ENCODE measurements at places on chromosomes 3 and 15.

DNA sequence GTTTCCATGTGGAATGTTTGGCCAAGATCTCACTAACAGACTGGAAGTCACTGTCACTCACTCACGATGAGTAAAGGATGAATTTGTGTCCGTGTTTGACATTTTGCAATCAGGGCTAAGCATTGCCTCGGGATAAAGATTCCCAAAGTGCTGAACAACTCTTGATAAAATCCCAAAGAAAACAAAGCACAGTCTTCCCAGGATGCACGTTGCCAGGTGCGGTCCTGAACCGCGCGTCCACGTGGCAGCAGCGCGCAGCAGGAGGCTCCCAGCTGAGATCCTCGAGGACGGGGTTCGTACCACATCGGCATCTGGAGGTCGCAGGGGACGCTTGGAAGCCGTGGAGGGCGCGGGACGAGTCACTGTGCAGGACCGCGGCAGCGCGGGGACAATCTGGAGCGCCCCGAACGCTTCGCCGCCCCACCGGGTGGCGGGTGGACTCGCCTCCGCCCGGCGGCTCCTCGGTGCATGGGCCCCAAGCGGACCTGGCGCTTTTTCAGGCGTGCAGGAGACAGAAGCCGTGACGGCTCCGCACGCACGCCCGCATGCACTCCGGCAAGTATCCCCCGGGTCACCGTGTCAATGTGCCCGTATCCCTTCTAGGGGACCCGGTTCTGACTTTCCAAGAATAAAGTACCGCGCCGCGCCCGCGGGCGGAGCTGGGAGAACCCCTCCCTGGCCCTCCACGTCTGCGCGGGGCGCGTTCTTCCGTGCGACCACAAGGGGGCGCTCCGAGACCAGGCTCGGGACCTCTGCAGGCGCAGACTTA, 17.7 kb downstream of the CPN2 start:
- peak; percentile 91 for DNase-seq

DNA sequence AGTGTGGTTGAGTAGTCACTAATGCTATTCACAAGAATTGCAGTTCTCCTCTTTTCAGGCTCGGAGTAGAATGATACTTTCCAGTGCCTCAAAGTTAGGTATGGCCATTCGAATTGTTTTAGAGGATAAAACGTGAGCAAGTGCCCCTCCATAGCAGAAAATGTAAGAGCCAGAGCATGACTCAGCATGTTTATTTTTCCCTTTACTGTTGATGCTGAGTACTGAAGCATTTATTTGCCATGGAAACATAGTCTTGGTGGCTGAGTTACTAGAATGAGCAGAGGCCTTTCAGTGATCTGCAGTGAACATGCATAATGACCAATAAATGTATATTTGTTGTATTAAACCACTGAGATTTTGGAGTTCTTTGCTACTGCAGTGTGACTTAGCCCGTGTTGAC, 540.6 kb downstream of the NLGN1 start:
- DNase-seq: no peak

DNA sequence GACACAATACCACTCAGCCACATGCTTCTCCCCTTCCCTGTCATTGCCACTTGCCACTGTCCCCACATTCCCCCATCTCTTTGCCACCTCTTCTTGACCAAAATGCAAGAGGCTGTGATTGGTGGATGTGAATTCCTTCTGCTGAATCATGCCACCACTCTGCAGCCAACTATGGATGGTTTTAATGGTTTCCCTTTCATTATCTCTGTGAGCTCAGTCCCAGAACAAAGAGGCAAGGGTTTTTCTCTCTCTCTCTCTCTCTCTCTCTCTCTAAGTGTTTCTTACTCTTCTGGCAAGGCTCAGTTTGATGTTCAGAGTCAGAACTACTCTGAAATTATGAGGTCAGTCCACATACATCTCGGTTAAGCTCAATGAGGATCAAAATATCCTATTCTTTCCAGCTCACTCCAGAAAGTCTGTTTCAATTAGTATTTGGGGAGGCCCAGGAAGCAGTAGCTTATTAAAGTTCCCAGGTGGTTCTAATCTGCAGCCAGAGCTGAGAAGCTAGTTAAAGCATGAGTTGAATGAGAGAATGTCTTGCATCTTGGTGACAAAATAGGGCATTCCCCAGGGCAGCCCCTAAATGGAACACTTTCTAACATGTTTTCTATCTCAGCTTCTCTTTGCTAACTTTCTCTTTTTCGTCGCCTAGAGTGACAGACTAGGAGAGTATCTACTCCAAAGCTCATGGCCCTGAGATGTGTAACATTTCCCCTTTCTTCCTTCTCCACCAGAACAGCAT, 8.5 kb upstream of the ILDR1 start:
- DNase-seq: peak; percentile 84

- DNase-seq: no peak
Observed at GRCh38 chr15:68578980-68579935, at the start of gene CORO2B. TSS of gene CORO2B (plus strand) at chr15:68578993. CDS start at chr15:68579263, 270 bp downstream.

DNA sequence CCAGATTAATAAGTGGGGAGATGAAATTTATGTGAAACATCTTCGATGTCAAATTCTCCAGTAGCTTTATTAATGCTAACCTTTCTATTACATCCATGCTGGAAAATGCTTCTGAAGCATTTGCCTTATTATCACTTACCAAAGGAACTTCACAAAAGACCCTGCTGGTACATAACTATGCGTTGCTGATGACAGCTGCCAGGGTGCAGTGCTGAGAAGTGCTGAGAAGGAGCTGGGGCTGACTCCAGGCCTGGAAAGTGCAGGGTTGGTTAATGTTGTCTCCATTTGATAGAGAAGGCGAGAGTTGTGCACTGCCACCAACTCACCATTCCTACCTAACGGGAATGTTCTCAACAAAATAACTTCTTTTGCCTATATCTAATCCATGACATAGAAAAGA, 736.0 kb upstream of the NR2F2 start:
- no peak for DNase-seq

GRCh38 chr3:13497386-13497785, 17.3 kb downstream of the HDAC11 start:
- no peak for DNase-seq

DNA sequence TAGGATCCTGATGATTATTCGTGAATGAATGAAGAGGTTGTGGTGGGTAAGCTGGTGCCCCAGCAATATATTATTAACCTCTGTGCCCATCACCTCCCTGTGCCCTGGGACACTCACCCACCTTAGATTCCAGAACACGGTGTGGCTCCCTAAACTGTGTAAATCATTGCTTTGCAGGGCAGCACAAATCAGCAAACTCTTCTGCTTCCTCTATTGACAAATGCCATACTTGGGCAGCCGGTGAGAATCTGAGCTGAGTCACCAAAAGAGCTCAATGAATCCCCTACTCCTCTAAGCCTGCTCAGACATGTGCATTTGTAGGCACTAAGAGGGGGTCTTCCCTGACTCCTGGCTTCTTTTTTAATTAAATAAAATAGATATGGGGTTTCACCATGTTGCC, 15.7 kb downstream of the UQCC5 start:
- DNase-seq: no peak

- DNase-seq: no peak
Observed at GRCh38 chr15:57158589-57158988, 217.7 kb upstream of the CGNL1 start.

DNA sequence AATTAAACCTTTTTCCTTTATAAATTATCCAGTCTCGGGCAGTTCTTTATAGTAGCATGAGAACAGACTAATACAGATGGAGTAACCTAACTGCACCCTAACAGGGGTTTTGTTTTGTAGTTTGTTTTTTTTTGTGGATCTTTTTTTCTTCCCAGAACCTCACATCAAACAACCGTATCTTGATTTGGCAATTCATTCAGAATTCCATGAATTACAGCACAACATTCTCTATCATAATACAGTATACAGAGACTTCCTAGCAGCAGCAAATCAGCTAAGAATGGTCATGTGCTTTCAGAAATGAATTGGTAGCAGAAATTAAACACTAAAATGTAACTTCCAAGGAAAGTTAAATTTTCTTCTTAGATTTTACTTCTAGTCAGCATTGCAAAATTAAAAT, 114.6 kb downstream of the TMCC1 start:
- DNase-seq: no peak

- DNase-seq: no peak
Observed at GRCh38 chr15:58282060-58282708, 144.0 kb downstream of the AQP9 start.

- no peak for DNase-seq
Observed at GRCh38 chr3:61954097-61954540, 392.7 kb downstream of the PTPRG start.

DNA sequence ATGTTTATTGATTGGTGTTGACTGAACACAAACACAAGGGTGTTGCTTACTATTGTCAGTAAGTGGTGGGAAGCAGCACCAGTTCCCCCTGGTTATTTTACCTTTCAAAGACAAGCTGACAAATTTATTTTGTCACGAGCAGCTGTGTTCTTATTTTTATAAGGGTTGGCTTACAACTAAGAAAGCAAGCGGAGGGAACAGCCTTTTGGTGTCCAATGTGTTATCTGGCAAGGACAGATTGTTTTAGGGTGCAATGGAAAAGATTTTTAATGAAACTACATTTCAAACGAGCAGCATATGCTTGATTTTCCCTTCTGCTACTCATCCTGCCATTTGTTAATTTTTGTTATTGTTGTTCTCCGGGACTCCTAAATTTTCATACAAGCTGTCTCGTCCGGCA, 920.6 kb upstream of the CFAP20DC start:
- DNase-seq: no peak

GRCh38 chr3:185560676-185561075, 8.3 kb upstream of the LIPH start:
- DNase-seq: no peak
